ENCODE measurements at places on chromosomes 13 and 19.

- DNase-seq, result no peak
Observed at GRCh38 chr13:102236341-102236740, 165.5 kb downstream of the FGF14 start.

- no peak for DNase-seq
Observed at GRCh38 chr19:23343434-23344010, 51.7 kb downstream of the ZNF91 start.

GRCh38 chr13:100528820-100529219 is 59.8 kb downstream of the GGACT start:
- no peak for DNase-seq

DNA sequence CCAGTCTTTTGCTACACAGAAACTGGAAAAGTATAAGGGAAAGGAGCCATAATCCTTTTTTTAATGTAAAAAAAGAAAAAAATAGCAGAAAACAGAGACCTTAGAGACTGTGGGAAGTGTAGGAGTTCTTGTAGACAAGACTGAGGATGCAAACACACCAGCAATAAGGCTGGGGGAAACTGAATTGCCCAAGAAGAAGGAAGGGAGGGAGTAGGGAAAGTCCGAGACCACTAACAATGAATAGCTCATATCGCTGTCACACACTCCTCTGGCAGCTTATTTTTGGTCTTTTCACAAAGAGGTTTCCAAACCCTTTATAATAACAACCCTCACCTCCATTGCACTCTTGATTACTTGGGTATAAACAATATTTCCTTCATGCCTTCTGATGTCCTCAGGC is 952.0 kb downstream of the SLITRK5 start:
- DNase-seq, result no peak

DNA sequence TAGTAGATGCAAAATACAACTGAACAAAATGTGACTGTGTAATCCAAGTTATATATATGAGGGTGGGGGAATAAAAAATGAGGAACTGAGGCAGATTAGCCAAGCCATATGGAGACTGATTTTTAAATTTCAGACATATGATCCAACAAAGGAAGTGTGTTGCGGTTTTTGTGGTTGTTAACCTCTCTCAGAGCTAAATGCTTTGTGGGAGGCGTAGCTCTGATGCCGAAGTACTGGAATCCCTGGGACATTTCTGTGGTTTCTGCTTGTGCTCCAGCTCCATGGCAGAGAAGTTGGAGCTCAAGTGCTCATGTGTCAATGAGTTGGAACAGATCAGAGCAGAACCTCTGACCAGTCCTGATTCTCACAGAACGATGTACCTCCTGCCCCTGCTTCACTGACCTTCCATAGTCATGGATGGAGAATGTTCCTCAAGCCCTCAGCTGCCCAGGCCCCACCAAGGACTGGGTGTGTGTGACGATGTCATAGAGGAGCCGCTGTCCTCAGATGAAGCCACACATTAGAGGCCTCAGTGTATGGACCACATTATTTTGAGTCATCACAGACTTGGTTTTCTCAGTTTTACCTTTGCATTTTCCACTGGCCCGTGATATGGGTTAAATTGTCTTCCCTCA is 107.6 kb downstream of the SOX1 start:
- DNase-seq, result no peak

DNA sequence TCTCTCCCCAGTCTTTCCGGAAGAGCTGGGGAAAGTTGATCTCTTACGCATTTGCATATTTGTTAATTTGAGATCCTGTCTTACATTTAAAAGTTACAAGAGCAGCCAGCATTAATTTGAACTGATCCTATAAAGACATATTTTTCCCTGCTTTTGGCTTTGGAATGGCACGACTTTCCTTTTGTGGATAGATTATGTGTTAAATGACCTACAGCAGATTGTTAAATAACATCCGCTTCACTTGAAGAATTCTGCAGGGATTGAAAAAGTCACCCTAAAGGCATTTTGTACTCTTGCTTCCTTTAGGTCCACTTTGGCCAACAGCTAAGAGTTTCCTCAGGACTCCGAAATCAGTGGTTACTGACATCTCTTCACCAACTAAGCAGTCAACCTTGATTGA is 334.0 kb downstream of the TBC1D4 start:
- DNase-seq, result no peak

DNA sequence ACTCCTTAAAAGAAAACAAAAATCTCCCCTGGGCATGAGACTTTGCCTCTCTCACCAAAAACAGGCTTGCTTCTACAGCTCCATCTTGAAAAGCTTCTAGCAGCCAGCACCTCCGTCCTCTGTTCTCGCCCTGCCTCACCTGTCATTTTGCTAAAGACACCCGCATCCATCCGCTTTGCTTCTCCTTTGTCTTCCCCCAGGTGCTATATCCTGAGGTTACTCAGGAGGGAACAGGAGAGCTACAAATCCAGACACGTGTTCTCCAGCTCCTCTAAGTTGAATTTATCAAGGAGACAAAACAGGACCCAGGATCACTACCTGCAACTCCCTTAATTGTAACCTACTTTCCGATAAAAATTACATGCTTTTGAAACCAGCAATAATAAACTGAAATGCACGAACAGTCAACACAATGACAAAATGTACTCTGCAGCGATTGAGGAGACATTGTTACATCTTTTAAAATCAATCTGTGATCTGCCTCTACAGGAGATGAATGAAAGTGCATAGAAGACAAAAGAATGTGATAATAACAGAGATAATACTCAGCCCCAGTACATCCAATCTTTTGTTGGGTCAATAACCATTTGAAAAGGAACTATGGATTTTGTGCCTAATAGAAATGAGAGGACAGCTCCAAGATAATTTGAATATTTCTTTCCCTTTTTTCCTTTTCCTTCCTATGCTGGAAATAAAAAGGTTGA is 221.2 kb downstream of the DCLK1 start:
- no peak for DNase-seq

DNA sequence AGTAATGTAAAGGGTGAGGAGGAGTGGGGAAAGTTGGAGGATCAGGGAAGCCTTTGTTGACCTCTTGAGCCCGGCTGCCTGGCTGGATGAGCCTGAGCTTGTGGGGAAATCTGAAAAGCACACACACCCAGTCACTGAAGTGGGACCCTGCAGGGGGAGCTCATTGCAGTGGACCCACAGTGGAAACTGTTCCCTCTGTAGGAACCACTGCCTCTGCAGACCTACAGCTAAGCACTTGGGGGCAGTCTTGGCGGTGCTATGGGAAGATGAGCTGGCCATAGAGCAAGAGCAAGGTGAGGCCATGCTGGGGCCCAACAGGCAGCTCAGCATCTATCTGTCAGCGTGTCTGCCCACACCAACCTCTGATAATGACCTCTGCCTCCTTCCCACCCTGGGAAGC is 294.8 kb downstream of the TSHZ3 start:
- no peak for DNase-seq

GRCh38 chr19:38229585-38230073 is 5.6 kb upstream of the DPF1 start:
- no peak for DNase-seq

DNA sequence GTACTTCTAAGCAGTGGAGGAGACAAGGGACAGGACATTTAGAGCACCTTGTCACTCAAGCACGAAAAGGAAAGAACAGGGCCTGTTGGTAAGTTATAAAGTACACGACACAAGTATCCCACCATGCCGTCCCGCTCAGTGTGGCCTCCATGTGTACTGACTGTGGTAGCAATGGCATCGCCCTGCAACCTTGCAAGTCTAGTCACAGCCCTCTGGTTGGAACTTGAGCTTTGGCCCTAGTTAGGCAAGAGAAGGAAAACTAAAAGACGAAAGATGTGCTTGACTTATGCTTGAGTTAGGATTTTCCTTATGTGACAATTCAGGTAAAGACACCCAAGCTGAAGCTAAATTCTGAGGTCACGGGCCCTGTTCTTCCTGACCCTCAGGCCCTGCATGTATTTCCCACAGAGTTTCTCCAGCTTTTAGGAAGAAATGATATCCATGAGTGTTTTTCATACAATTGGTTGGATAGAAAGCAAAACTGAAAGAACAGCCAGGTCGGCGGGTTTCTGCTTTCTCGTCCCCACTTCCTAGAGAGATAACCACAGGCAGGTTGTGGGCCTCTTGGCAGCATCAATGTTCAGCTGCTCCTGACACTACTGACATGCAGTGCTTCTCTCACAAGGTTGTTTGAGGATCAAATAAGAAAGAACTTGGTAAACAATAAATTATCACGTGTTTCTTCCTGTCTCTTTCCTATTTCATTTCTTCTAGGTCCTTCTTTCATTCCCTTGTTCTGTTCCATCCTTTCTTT is 216.2 kb downstream of the IRS2 start:
- no peak for DNase-seq

DNA sequence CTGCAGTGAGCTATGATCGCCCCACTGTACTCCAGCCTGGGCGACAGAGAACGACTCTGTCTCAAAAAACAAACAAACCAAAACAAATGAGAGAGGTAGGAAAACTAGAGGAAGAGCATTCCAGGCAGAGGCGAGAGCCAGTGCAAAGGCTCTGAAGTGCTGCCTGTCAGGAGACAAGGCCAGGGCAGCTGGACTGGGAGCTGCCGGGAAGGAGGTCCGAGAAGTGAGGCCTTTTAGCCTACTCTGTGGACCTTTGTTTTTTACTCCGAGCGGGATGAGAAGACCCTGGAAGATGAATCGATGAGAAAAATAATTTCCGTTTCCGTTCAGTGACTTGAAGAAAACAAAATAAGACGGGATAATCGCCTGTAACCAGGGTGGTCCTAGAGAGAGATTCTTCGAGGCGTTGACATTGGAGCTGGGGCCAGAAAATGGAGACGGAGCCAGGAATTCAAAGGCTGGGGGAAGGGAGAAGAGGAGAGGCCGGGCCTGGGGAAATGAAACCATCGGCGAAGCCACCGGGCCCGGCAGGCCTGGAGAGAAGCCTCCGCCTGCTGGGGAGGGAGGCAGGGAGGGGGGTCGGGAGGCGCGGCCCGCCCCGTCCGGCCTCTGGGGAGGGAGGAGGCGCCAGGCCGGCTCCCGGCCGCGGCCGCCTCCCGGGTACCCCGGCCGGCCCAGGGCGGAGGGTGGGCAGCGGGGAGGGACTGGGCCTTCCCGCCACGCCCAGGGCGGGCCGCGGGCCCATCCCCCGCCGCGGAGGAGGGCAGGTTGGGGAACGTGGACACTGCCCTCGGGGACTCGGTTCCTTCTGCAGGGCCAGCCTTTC is 7.8 kb upstream of the SERTAD1 start:
- peak; percentile 83 for DNase-seq

GRCh38 chr19:7678971-7679751 is 1.5 kb upstream of the TRAPPC5 start:
- DNase-seq, result no peak

DNA sequence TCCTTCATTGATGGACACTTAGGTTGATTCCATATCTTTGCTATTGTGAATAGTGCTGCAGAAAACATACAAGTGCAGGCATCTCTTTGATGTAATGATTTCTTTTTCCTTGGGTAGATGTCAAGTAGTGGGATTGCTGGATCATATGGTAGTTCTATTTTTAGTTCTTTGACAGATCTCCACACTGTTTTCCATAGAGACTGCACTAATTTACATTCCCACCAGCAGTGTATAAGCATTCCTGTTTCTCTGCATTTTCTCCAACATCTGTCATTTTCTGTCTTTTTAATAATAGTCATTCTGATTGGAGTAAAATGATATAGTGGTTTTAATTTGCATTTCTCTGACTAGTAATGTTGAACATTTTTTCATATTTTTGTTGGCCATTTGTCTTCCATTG is 116.7 kb downstream of the LMO7 start:
- DNase-seq, result no peak

- no peak for DNase-seq
Observed at GRCh38 chr19:33938821-33939220, 142.2 kb downstream of the KCTD15 start.

DNA sequence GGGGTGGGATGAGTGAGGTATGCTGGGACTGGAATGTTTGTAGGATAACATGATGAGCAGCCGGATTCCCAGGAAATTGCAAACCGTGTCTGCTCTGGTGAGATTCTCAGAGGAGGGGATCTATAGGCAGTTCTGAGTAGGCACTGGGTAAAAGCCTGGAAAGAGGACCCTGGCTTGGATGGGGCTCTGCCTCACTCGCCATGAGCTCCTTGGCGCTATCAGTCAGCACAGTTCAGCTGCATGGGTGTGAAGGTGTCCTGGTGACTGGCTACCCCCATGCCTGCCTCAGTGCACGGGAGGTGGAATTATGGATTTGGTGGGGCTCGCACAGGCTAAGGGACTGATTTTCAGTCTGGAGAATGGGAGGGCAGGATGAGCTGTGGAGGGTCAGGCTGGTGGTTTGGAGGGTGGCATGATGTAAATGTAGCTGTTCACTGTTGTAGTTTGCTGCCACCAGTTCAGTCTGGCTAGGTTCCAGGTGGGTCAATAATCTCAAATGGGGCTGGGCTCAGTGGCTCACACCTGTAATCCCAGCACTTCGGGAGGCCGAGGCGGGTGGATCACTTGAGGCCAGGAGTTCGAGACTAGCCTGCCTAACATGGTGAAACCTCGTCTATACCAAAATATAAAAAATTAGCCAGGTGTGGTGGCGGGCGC is 9.2 kb upstream of the ZNF627 start:
- no peak for DNase-seq

DNA sequence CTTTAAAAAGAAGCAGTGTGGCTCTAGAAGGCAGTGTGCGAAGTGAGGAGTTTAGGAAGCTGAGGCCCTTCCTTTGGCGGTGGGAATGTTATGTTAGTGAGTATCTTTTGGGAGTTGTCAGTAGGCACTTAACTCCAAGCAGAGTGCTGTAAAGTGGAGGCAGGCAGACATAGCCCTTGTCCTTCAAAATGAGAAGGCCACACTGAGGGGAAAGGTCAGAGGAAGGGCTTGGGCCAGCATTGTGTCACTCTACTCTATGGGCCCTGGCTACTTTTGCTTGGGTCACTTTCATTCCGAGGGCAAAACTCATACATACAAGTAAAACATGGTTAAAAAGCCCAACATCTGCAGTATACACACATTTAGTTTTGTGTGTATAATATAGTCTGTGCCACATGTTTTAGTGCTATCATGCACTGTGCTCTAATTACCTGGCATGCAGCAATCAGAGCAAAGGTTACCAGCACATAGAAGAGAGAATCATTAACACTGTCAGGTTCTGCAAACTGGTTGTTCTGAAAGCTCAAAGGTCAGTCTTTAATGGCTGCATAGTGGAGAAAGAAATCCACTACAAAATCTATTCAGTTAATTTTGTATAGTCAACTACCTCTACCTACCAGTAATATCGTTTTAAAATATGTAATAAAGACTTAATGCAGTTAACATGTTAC is 64.4 kb downstream of the WASF3 start:
- DNase-seq, result no peak

GRCh38 chr13:91154558-91155353 is 192.7 kb upstream of the MIR17HG start:
- no peak for DNase-seq

Data from liver (tissue), 10 donors.